ENCODE measurements at places on chromosomes 13 and 19. TPM values are rescaled to one million over a fixed set of nuclear protein-coding genes. Genes with fewer than 3 reads are reported as not detected.

GRCh38 chr13:35782793-35783192 lies 306.3 kb upstream of the MAB21L1 start:
- no peak for DNase-seq

- DNase-seq, result no peak
Measured at GRCh38 chr13:20144141-20144850, 16.6 kb downstream of the GJA3 start.

- no peak for DNase-seq
Measured at GRCh38 chr13:27789153-27789494, 3.2 kb upstream of the GSX1 start.

F10 gene
- 0.27 TPM for total RNA-seq

PLEKHG2 gene
- total RNA-seq, result 20.7 TPM

DNA sequence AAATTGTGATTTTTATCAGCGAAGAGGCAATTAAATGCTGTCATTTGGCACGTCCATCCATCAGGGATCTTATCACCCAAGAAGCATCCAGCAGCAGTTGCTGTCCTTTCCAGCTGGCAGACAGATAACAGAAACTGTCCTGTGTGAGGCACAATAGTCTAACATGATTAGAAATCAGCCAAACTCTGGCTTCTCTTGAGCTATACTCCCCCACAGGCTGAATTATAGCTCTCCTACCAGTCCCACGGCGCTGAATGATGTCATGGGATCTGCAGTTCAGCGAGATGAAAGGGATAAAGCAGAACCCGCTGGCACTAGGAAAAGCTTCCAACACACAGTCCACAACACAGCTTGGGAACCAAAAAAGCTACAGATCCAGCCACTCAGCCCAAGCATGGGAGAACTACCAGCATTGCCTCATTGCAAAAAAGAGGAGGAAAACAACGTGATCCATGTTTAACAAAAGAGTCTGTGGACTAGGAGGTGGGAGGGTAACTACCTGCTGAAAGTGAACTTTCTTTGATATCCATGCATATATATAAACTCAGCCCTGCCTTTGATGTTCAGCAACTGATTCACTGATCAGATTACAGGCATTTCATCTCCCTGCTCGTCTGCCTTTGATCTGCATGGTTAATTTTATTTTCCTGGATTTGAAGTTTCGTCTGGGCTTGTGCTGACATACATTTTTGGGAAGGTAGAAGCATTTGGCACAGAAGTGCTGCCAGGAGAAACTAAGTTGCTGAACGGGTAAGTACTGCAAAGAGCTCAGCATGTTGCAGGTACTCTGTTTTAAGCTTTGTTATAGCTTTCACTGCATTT lies at the start of gene TNFRSF19:
Gene TNFRSF19 (plus strand): TSS at position 314 of the 822 bp plus-strand sequence. CDS start 19,772 bp downstream, outside the sequence.
- DNase-seq, result no peak

DNA sequence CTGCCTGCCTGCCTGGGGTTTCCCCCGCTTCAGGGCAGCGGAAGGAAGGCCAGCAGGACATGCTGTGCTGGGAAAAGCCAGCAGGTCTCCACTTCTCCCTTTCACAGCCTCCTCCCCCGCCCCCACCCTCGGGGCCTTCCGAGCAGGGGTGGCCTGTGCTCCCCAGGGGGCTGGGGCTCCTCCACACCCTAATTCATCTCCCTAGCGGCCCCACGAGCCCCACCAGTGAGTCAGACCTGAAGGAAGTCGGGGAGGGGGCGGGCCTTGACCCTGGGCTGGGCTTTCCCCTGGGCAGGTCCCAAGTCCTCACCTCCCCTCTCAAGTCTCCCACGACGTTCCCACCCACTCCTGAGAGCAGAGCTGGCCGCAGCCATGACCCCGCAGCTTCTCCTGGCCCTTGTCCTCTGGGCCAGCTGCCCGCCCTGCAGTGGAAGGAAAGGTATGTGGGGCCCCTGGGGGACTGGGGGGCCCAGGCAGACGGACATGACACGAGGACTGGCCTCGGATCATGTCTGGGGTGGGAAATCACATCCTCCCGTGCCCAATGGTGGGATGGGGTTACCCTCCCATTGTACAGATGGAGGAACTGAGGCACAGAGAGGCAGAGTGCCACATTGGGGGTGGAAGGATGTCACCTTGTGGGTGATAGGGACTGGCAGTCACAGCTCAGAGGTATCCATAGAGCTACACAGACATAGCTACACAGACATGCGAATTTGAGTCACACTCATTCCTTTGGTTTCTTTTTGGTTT lies at the start of gene EBI3:
Gene EBI3 (plus strand): TSS at position 345 of the 753 bp plus-strand sequence. CDS start 28 bp downstream, at position 373.
- peak; percentile 60 for DNase-seq

CCDC8 gene
- 2.4 TPM for total RNA-seq

GRCh38 chr19:6048348-6048747 lies 62.0 kb downstream of the RFX2 start:
- DNase-seq, result no peak

- DNase-seq, result no peak
Measured at GRCh38 chr13:64186503-64187250, 2771.0 kb upstream of the PCDH20 start.

DNA sequence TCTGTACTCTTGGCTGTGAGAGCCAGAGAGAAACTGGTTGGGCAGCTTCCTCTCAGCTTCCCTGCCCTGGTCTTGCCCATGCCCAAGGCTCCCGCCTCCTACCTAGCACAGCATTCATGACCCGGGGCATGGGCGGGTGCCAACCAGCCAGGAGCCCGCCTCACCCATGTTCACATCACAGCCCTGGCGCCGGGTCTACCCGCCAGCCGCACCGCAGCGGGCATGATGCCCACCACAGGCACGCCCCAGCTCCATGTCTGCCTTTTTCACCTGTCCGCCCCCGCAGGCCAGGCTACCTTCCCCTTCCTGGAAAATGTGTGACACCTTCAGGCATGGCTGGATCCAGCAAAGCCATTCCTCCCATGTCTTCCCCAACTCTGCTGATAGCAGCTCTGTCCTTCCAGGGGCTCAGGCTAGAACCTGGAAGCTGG lies 42.1 kb downstream of the PTPRS start:
- no peak for DNase-seq

GRCh38 chr13:33372251-33372919 lies 86.8 kb upstream of the STARD13 start:
- no peak for DNase-seq

SMAD9 gene
- under 0.01 TPM for total RNA-seq

- DNase-seq, result no peak
Measured at GRCh38 chr19:52217576-52217975, 27.7 kb downstream of the PPP2R1A start.

HCST gene
- 63.3 TPM for total RNA-seq

DNA sequence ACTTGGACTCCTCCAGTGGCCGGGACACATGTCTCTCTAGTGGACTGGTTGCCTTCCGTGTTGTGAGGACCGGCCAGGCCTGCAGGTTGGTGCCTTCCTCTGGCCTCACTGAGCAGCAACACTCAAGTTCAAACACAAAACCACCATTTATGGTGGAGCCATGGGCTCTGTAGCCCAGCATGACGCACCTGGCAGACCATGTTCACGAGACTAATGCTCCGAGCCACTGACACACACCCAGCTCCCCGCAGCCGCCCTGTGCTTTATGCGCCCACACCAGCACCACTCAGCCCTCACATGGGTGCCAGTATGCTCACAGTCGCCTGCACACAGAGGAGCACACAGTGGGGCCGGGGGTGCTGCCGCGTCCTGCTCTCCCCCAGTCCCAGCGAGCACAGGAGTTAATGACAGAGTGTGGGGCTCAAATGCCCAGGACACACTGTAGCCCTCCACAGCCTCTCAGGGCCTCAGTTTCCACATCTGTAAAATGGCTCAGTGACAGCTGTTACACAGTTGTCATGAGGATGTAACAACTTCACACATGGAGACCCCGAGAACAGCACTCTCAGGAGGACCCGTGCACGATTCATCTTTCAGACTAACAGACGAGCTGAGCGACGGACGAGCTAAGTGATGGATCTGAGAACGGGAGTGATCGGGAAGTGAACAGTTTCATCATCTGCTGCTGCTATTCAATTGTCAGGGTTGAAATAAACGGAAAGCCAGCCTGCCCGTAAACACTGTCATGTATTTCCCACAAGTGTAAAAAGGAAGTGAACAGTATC lies 7.8 kb downstream of the GAS6 start:
- no peak for DNase-seq

DACH1 gene
- 16.4 TPM for total RNA-seq

DNA sequence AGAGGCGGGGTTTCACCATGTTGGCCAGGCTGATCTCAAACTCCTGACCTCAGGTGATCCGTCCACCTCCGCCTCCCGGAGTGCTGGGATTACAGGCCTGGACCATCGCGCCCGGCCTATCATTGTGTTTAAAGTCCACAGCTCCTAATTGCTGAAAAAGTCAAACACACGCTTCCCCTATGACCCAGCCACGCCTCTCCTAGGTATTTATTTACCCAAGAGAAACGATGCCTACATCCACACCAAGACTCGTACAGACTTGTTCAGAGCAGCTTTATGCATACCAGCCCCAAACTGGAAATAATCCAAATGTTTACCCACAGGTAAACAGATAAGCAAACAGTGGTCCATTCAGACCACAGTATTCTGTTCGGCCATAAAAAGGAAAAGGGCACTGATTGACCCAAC lies 15.1 kb downstream of the ZNRF4 start:
- DNase-seq, result no peak

- DNase-seq, result no peak
Measured at GRCh38 chr19:44527554-44527953, 1.9 kb downstream of the CEACAM20 start.

GRCh38 chr19:48635263-48635965 lies 1.8 kb downstream of the DBP start:
- DNase-seq, result peak; percentile 62

- DNase-seq, result no peak
Measured at GRCh38 chr13:63693696-63694095, 2278.0 kb upstream of the PCDH20 start.

DNA sequence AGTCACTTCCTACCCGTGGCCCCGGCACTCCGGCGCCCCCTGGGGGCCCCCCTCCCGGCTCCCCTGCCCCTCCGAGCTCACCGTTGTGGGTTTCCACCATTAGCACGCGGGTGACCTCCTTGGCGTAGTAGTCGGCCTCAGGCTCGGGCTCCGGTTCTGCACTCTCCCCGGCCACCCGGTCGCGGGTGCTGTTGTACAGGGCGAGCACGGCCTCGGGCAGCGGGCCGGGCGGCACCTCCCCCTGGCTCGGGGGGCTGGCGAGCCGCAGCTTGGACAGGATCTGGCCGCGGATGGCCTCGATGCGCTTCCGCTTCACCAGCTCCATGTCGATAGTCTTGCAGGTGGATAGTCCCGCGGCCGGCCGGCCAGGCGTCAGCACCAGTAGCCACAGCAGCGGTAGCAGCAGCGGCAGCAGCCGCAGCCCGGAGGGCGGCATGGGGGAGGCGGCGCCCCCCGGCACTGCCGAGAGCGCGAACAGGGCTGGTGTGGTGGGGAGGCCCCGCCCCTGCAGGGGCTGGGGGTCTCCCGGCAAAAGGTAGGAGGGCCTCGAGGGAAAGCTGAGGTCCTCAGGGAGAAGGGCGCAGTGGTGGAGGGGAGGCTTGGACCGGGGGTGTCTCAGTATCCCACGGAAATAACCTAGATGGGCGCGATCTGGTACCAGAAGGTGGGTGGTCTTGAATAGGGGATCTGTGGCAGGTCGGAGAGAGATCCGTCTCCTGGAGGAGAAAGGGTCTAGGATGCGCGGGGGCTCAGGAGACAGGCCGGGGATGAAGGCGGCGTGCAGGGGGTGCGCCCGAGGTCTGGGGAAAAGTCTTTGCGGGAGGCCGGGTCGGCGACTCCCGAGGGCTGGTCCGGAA lies 885 bp downstream of the TGFB1 start:
- no peak for DNase-seq

SLC10A2 gene
- not detected for total RNA-seq

GRCh38 chr13:112713517-112714253 lies 23.8 kb downstream of the ATP11A start:
- no peak for DNase-seq

- DNase-seq, result no peak
Measured at GRCh38 chr13:45670189-45670885, 31.8 kb upstream of the CBY2 start.

DNA sequence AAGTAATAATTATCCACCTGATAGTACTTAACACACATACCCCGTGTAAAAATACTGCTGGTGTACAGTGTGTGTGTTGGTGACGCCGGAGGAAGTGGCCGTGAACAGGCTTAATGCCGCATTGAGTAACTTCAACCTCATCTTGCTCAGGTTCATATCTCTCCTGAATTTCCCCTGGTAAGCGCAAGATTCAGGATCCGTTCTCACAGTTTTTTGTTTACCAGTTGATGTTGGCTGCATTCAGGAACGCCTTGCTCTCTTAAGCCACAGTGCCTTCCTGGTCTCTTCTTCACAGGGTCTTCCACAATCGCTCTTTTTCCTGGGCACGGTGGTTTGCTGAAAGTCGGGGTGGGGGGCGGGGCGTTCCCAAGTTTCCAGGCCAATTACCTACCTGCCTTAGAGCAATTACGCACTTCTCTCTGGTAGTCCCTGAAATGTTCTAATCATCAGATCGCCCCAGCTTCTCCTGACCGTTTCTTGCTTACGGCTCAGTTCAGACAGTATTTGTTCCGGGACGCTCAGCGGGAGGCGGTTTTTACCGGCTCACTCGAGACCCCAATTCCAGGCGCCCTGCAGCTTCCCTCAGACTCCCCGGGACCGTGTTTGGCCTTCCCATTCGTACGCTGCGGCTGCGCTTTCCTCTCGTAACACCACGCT lies 706 bp upstream of the DNAJC3 start:
- peak; percentile 44 for DNase-seq

- no peak for DNase-seq
Measured at GRCh38 chr19:35531291-35531690, 2.0 kb upstream of the GAPDHS start.

PRR20C gene
- not detected for total RNA-seq

DNA sequence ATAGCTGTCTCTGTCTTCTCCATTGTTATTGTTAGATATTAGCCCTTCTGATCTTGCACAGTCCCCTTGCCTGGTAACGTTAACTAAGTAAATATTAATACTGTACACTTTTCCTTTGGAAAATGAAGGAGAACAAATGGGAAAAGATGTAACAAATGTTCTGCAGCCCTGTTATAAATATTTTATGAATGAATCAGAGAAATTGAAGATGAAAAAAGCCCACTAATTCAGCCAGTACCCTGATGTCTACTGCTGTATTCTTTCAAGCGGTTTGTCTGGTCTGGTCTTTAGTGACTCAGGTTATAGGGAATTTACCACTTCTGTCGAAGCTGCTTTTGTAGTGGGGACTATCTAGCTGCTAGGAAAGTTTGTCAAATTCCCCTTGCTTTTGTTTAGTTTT lies 121.0 kb downstream of the COG6 start:
- DNase-seq, result no peak

All from hematopoietic multipotent progenitor cell (in vitro differentiated cells).